ENCODE measurements at places on chromosomes 4 and X.

GRCh38 chr4:762211-763190 is 56.9 kb downstream of the PCGF3 start:
- DNase-seq, result no peak

GRCh38 chrX:143500751-143501150 is 16.5 kb downstream of the SPANXN3 start:
- no peak for DNase-seq

GRCh38 chr4:176791591-176792325 is 964 bp downstream of the VEGFC start:
- DNase-seq, result no peak

DNA sequence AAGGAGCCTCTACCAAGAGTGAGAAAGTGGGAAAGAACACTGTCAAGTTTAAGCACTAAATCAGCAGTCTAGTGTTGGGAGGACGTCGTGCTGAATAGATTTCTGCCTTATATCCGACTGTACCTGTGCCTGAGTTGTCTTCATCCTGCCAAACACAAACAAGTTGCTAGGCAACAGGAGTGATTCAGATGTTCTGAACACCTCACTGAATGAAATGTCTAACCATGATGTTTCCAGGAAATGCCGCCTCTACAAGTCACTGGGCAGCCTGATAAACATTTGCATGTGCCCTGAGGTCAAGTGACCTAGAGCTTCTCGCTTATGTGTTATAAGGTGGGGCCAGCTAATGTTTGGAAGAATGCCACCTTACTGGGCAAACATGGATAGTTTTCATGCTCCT is 37.9 kb downstream of the SGMS2 start:
- no peak for DNase-seq

- no peak for DNase-seq
Observed at GRCh38 chr4:168725930-168726329, 229.1 kb downstream of the PALLD start.

DNA sequence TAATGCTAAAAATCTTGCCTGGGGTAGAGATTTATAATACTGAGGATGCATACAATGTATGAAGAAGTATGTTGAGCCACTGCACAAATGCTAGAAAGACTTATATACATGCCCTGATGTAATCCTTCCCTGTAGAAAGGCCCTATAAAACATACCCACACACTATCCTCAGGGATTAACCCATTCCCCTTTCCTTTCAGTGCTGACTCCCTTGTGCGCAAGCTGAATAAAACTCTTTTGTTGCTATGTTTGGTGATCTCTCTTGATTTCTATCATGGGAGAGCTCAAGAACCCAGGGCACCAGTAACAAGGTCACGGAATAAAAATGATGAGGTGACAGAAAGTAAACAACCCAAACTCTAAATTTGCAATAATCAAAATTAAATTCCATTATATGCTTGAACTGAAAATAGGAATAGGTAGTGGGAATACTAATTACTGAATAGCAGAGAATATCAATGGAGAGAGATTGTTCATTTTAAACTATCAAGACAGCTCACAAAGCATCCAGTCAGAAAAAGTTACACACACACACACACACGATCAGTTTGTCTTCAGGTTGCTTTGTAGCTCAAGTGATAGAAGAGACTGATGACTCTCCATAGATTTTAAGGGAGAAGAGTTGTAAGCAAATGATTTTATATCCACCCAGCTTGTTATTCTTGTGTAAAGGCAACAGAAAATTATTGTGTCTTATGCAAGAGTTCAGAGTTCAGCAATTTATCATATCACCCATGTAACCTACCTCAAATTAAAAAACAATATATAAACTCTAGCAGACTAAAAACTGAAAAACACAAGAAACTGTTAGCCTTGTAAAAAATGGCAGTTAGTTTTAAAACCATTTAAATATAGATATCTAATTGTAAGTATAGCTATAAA is 14.8 kb downstream of the TIGD2 start:
- DNase-seq, result no peak

DNA sequence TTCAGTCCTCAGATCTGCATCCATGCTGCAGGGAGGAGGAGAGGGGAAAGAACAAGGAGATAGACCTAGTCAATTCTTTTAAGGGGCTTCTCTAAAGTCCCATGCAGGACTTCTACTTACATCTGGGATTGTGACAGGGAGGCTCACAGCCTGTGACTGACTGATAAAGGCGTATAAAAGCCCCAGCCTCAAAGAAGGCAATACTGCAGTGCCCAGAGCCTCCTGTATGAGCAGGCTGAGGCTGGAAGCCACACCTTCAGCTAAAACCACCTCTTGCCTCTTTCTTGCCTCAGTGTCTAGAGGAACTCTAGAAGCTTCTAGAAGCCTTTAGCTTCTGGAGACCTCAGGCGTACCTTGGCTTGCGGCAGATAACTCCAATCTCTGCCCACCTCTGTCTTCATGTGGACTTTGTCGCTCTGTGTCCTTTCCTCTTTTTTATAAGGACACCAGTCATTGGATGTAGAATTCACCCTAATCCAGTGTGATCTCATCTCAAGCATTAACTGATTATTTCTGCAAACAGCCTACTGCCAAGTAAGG is 6.0 kb upstream of the ZCCHC4 start:
- no peak for DNase-seq

DNA sequence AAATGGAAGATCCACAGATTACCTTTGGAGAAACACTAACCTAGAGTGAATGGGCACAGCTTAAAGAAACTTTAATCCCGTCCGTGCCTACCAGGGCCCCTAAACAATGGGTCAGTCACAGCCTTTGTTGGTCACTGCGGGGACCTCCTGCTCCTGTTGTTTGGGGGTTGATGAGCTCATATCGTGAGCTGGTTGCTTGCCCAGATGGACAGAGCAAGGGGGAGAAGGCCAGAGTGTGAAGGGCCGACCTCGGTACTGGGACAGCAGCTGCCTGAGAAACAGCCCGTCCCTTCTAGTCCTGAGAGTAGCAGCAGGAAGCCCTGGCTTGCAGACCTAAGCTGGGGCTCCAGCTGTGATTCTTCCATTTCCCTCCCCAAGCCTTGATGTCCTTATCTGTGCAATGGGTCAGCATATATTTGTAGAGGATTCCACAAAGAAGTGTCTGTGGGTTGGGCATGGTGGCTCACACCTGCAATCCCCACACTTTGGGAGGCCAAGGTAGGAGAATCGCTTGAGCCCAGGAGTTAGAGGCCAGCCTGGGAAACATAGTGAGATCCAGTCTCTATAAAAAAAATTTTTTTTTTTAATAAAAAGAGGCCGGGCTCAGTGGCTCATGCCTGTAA is 69.6 kb upstream of the SLC34A2 start:
- no peak for DNase-seq

GRCh38 chr4:151169223-151169622 is 69.8 kb downstream of the RPS3A start:
- no peak for DNase-seq

- no peak for DNase-seq
Observed at GRCh38 chrX:94942603-94943002, 1268.6 kb downstream of the FAM133A start.

GRCh38 chr4:2812612-2813354 is 19.9 kb downstream of the SH3BP2 start:
- no peak for DNase-seq

GRCh38 chr4:122453384-122453995 is 3.0 kb downstream of the IL2 start:
- no peak for DNase-seq

DNA sequence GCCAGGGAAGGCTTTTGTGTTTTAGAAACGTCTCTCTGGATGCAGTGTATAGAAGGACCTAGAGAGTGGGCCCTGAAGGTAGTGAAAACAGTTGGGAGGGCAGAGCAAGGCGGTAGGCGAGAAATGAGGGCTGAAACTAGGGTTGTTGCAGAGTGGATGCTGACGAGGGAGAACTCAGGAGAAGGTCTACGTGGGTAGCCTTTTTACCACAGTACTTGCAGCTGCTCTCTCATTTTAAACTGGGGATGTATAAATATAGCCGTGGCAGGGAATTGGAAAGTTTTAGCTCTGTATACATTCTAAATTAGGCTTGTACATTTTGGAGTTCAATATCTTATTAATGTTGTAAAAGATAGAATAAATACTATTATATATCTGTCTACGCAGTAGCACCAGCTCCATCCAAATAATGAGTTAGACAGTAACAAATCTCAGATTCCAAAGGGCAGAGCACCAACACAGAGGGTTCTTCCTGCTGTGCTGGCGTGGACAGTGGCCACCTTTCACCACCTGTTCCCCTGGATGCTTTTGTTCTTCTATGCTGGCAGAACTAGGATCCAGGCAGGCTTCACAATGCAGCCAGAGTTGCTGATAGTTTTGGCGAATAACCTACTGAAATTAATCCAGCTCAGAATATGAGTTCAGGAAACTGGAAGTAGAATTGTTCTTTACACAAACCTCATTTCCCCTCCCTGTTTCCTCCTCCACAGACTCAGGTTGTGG is 31.7 kb downstream of the CCNG2 start:
- DNase-seq, result no peak

DNA sequence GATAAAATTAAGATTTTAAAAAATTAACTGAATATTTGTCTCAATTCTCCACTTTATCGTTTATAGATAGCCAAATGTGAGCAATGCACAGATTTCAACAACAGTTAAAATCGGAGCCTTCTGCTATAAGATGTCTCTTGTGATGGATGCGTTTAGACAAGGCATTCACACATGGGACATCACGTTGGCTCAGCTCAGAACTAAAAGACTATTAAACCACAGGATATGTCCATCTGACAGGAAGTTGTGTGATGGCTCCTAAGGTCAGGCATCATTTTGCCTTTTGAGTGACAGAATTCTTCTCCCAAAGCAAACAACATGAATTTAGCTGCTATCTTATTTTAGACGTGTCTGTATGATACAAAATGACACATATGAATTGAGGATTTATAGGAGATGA is 17.3 kb upstream of the VCX3B start:
- no peak for DNase-seq

GRCh38 chrX:19569121-19569805 is 54.0 kb upstream of the MAP3K15 start:
- DNase-seq, result no peak

DNA sequence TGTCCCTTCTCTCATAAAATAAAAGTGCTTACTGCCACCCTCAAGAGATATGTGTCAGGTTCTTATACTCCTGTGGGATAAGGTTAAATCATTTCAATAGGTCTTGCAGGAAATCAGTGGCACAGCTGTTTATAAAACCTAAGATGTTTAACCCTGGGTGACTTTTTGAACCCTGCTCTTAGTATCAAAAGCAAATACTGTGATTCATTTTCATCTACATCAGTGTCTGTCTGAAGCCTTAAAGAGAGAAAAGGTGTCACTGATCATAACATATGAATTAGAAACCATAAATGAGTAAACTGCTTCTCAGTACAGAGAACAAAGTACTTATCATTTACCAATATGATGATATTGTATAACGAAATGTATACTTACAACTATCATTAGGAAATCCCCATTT is 59.0 kb downstream of the CCSER1 start:
- no peak for DNase-seq

DNA sequence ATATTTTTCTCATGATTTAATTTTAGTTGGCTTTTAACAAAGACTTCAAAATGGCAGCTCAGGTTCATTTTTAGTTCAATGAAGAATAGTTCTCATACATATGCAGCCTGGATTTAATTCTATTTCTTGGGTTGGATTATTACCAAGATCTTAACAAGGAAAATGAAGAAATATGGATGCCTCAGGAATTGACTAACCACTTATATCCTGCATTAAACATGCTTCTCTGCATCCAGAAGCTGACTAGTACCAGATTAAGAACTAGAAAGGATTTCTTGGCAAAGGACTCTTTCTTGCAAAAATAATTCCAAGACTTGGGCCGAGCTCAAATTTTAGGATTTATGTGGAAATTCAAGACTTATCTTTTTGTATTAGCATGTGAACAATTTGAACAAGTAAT is 5.6 kb upstream of the KLHL2 start:
- no peak for DNase-seq

DNA sequence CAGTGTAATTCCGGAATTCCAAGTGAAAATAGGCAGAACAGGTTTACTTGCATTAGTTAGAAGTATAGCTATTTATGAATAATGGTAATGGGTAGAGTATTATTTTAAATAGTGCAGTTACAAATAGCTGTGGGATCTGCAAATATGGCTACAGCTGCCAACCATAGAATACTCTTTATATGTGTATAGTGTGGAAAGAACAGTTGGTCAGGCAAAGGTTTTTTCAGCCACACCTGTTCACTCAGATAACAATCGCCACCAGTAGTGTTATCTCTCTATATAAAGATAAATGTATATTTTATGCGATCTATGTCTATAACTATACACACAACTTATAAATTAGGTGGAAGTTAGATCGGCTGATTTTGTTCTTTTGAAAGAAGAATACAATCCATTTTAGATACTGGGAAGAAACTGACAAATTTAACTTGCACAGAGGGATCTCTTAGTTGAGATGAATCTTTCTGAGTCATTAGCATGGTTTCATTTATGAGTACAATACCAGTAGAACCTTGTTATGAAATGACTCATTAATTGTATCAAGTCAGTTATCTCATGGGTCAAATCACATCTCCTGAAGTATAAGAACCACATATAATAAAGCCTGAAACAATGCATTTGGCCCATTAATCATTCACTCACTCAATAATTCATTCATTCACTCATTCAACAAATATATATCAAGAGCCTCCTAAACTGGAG is 100.9 kb upstream of the NR3C2 start:
- no peak for DNase-seq

DNA sequence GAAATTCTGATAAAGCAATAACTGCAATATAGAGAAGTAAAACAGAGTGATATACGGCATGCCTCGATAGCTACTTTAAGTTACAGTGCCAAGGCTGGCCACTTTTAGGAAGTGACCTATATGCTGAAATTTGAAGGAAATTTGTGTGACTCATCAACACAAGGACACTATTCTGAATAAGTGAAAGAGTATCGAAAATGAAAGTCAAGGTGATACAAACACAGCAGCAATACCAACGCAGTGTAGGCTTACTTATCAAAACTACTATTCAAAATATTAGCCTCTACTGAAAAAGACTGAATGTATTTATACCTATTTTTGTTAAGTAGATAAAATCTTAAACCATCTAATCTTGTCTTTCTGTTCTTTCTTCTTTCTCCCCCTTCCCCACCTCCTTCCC is 459.9 kb upstream of the GNPDA2 start:
- DNase-seq, result no peak

DNA sequence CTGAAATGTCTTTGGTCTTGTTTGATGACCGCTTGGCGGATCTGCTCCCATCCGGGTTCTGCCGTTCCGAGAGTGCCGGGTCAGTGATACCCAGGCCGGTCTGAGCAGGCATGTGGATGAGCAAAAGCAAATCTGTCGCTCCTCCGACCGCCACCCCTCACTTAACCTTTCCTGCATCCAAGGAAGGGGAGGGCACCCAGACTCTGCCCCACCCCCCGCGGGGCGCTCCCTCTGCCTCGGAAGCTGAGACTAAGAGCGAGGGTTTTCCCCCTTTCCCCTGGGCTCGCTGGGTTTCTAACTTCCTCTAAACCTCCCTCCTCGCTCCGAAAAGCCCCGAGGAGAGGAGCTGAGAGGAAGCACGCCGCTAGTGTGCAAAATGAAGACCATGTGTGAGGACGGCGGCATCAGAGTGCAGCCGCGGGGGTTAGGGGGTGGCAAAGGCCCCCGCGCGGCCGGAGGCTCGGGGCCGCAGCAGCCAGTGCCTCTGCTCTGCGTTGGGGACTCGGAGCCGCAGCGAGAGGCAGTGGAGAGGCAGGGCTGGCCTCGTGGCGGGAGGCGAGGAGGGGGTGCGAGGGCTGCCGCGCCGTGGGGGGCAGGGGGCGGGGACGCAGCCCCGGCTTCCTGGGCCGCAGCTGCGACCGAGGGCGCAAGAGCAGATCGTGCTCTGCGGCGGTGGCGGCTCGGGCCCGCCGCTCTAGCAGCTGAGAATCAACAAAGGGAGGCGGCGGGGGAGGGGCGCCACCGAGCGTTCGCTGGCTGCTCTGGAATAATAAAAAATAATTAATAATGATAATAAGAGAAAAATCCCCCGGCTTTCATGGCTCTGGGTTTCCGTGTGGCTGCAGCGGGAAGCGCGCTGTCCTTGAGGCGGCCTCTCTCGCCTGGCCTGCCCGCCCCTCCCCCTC is 55.8 kb upstream of the BCOR start:
- peak; percentile 73 for DNase-seq
